ENCODE measurements at places on chromosomes 1 and 21. TPM values are rescaled to one million over a fixed set of nuclear protein-coding genes. Genes with fewer than 3 reads are reported as not detected.

The WNT9A gene
- 0.08 TPM for total RNA-seq

GRCh38 chr1:88736633-88737248 lies 52.7 kb downstream of the PKN2 start:
- DNase-seq, result no peak

DNA sequence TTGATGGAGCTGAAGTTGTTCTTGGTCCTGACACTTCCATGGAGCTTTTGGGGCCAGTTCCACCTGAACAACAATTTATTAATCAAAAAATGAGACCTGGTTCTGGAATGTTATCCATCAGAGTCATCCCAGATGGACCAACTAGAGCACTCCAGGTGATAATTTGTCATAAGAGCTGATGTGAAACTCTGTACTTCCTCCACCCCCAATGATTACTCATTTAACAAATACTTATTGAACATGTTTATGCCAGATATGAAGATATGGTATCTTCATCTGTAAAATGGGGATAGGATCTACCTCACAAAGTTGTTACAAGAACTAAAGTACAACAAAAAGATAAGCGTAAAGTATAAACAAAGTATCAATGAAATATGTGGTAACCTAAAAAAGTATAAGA lies 153.2 kb downstream of the VPS13D start:
- no peak for DNase-seq

DNA sequence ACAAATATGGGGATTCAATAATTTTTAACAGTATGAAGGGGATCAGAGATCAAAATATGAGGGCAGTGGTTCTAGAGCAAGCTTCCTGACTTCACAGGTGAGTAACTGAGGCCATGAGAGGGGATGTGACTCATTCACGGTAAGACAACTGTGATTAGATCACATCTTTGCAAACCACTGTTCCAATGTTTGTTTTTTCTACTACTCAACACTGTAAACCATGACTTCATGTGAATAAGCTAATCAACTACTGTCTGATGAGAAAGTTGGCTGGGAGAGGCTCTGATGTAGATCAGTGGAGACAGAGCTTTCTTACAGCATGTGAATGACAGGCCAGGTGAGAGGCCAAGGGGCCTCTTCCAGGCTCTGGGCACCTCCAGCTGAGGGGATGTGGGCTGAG lies 84.7 kb downstream of the BRINP2 start:
- no peak for DNase-seq

- DNase-seq, result no peak
These were observed 23.9 kb downstream of the CD2 start for GRCh38 chr1:116777831-116778830.

- DNase-seq, result no peak
These were observed 26.8 kb downstream of the CD2 start for GRCh38 chr1:116781034-116781433.

- DNase-seq, result no peak
These were observed 2.5 kb upstream of the TSPEAR start for GRCh38 chr21:44713846-44714245.

- no peak for DNase-seq
These were observed 156.9 kb downstream of the LRRC40 start for GRCh38 chr1:70048336-70049094.
